ENCODE measurements at places on chromosomes 5 and 9.

DNA sequence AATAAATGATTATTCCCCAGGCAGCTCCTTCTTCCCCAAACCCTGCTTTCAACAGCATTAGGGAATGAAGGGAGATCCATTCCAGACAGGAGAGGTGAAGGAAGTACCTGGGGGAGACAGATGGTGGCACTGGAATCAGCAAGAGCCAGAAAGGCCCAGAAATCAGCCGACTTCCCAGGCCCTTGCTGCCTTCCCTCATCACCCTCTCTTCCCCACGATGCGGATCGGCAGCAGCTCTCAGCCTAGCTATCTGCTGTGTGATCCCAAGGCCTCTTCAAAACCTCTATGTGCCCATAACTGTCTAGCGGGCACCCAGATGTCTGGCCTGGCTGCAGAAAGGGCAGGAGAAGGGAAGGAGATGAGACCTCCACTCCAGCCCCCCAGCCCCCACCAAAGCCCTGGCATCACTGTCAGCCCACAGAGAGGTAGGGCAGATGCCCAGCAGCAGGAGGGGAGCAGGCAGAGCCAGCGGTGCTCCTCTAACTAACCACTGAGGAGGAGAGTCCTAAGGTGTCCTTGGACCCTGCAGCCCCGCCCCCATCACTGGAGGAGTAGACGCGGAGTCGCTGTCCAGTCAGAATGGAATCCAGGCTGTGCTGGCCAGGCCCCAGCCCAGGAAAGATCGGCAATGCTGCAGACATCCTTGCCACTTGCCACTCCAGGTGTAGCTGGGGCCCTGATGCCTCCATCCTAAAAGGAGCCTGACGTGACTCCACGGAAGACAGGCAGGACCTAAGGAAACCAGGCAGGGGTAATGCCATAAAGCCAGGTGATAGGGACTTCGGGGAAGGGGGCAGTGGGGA is 12.7 kb downstream of the CNTFR start:
- DNase-seq = no peak

GRCh38 chr5:39218482-39219402 is 621 bp downstream of the FYB1 start:
- no peak for DNase-seq

- DNase-seq = no peak
These were observed 67.1 kb downstream of the ADAMTS12 start for GRCh38 chr5:33824516-33825195.

DNA sequence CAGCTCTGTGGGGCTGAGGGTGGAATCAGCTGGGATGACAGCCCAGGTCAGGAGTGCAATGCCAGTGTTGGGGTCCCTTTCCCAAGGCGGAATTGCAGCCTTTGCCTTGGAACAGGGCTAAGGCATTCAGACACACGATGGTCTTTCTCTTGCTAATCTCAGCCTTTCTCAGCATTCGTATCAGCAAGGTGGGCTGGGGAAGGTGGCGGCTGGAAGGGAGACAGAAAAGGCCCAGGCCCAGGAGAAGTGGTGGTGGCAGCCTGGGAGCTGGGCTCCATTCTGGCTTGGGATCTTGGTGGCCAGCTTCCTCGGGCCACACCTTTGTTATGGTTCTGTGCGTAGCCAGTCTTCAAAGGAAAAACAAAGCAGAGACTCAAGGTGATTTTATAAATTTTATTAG is 1.1 kb upstream of the ARHGEF28 start:
- no peak for DNase-seq

GRCh38 chr5:178428341-178429155 is 161.6 kb downstream of the COL23A1 start:
- DNase-seq = no peak

DNA sequence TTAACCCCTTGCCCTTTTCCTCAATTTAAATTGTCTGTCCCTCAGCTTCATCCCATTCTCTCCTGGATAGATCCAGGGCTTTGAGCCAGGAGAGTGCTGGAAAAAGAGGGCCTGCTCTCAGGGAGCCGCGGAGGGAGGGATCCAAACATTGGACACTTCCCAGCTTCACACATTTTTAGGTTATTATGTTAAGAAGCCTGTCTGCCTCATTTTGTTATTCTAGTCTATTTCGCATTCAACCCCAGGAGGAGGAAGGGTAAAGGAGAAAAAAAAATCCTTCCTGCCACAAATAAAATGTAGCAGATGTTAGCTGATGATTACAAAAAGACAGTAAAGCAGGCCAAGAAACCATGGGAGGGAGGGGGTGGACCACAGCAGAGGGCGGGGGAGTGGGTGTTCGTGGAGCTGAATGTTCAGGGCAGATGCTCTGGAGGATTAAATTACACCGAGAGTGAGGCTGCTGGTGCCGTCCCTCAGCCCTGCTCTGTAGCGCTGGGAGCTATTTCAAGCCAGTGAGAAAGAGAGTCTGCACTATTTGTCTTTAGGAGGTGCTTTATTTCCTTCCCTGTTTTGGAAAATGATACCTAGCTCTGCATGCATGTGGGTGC is 60.6 kb upstream of the ZFR start:
- DNase-seq = peak; percentile 6

DNA sequence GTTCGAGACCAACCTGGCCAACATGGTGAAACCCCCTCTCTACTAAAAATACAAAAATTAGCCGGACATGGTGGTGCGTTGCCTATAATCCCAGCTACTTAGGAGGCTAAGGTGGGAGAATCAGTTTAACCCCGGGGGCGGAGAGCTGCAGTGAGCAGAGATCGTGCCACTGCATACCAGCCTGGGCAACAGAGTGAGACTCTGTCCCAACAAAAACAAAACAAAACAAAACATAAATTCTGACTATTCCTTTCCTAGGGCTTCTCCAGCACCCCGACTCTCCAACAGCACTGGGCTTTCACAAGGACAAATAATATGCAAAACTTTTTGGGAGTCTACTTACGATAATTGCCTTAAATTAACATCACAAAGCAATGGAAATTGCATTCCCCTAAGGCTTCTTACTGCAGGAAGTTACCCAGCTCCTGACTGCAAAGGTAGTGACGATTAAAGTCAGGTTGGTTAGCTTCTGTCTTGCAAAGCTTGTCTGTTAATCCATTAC is 15.9 kb upstream of the CDKN2AIPNL start:
- DNase-seq = no peak

DNA sequence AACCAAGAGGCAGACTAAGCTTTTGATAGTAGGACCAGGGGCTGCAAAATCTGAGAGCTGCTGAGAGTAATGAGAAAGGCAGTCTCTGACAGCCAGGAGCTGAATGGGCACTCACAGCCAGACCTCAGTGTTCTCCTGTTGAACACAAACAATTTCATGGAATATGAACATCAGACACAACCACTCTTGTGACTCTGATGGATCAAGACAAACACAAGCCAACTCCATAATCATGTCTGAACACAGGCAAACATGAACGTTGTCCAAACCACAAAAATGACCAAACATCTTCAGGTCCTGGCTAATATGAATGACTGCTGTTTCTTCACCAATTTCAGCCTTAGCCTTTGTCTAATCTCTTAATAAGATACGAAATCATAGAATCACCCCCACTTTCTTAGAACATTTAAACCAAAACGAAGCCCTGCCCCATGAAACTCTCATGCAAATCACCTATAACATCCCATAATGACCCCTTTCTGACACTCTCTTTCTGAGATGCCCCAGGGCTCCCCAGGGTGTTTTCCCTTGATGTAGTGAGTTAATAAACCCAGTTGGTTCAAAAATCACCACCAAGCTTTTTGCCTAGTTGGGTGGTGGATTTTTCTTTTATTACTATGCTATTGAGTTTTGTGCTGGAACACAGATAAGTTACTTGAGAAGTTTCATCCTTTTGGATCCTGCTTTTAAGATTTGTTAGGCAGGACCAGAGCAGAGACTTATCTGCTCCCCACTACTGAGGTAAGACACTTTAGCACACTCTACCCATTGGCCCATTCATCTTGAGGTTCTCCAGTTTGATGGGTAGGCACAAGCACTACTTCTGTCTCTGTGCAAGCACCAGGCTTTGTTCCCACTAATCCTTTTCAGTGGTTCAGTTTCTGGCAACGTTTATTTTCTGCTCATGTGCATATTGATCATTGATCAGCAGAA is 5.9 kb upstream of the ERAP2 start:
- no peak for DNase-seq

- DNase-seq = no peak
These were observed 304.1 kb downstream of the ARRDC3 start for GRCh38 chr5:91079037-91079436.

DNA sequence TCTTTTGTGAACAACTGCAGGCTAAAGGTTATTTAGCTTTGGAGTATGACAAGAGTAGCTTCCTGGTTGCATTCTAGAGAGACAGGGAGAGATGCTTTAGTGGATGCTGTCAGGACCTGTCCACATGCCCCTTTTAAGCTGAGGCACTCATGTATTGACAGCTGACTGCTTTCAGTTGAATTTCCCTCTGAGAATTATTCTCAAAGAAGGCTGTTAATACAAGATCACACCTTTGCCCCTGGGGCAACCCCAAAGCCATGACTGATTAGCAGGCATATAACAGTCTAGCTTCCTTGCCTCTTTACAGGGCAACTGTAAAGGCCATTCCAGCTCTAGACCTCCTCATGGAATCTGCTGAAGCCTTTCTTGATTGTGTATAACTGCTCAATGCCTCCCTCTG is 117.6 kb upstream of the ATP10B start:
- DNase-seq = no peak

- no peak for DNase-seq
These were observed 343.7 kb downstream of the SPOCK1 start for GRCh38 chr5:137155261-137156000.

DNA sequence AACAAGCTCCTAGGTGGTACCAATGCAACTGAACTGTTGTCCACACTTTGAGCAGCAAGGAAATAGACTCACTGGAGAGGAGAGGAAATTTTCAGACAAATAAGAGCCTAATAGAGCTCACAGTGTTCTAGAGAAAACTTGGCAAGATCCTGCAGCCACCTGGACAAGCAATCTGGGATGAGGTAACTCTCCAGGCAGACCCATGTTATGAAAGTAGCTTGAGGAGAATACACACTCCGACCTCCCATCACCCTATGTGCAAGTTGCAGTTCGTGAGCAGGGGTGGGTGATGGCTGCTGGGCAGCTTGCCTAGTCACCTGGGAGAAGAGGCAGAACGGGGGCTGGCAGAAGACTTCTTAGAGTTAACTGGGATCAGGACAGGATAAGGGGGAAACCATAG is 102.2 kb downstream of the KLF4 start:
- no peak for DNase-seq

All from activated CD4-positive, alpha-beta T cell treated with anti-CD3 and anti-CD28 coated beads for 4 hours (primary cell).